CD8-positive, alpha-beta T cell (primary cell): ENCODE measurements at places on chromosomes 7 and 10.

GRCh38 chr7:74475243-74475986, 21.7 kb downstream of the GTF2IRD1 start:
- no peak for DNase-seq

GRCh38 chr10:78617115-78617514, 451.7 kb upstream of the ZMIZ1 start:
- no peak for DNase-seq

DNA sequence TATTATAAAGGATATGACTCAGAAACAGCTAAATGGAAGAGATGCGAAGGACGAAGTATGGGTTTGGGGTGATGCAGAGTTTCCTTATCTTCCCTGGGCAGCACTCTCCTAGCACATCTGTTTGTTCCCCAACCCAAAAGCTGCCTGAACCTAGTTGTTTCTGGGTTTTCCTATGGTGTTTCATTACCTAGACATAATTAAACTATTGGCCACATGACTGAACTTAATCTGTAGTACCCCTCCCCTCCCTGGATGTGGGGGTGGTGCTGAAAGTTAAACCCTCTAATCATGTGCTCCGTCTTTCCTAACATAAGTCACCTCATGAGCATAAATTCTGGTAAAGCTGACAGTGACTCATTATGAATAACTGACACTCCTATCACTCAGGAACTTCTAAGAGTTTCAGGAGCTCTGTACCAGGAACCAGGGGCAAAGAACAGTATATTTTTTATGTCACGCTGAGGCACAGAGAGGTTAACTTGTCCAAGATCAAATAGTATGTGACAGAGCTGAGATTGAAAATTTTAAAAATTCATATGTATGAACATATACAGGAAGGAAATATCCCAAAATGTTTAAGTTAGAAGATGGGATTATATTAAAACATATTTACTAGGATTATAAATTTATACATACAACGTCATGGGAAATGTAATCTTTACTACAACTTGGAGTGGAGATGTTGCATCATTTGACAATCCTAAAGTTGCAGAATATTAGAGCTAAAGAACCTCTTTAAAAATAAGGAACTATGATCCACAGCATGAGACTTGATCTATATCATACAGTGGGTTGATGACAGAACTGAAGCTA, 4.8 kb downstream of the STRIP2 start:
- DNase-seq = no peak

DNA sequence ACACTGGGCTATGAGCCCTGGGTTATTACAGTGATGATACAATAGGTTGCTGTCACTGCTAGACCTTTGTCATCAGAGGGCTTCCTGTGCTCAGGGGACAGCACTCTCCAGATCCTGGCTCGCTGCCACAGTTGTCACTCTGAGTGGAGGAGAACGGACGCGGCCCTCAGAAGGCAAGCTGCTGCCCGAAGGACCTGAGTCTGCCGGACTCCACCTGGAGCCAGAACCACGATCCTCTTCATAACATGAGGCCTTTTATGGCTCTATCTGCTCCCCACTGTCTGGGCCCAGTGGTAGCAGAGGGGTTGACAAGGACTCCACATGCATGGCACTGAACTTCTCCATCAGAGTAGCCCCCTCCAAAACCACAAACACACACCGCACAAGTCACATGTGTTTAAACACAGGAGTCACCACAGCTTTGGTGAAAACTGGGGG, 94.7 kb upstream of the EFCAB10 start:
- DNase-seq = peak; percentile 74

DNA sequence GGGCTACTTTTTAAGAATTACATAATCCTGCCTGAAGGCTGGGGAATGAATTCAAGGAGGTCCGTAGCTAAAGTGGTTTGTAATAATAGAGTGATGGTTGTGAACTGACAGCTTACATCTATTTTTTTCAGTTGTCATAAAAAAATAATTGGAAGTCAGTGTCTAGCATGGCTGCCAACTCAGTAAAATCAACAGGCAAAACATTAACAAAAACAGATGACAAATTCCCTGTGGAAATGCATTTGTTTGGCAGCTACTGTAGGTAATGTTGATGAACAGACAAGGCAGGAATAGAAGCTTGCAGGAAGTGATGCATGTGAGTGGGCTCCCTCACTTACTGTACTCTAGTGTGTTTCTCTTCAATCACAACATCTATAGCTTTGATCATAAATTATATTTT, 766.0 kb upstream of the POT1 start:
- no peak for DNase-seq

DNA sequence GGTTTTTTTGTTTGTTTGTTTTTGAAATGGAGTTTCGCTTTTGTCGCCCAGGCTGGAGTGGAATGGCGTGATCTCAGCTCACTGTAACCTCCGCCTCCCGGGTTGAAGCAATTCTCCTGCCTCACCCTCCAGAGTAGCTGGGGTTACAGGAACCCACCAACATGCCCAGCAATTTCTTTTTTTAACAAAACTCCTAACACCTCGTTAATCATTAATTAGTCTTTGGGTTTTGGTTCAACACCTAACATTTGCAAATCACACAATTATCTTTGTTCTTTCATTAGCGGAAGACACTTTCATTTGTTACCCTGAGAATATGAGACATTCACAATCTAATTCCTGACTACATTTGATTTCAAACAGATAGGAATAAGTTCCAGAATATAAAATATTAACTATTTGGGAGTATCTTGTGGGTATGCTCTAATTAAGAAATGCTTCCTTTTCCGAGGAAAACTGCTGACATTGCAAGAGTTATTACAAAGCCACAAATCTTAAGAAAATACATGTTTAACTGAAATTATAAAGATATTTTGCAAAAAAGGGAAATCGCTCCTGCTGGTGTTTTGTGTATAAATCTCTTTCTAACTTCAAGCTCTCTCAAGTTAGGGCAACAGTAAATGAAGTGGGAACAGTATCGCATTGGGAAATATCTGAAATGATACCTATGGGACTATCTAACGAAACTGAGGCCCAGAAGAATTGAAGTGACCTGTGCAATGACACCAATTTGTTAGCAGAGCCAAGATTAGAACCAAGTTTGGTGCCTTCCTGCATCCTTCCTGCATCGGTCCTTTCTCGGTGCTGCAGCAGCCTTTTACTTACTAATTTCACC, 1.2 kb upstream of the LSM8 start:
- no peak for DNase-seq

GRCh38 chr10:5895365-5895764, 5.3 kb downstream of the FBH1 start:
- no peak for DNase-seq

- no peak for DNase-seq
These were observed 15.5 kb upstream of the DNAJB12 start for GRCh38 chr10:72370201-72370722.

DNA sequence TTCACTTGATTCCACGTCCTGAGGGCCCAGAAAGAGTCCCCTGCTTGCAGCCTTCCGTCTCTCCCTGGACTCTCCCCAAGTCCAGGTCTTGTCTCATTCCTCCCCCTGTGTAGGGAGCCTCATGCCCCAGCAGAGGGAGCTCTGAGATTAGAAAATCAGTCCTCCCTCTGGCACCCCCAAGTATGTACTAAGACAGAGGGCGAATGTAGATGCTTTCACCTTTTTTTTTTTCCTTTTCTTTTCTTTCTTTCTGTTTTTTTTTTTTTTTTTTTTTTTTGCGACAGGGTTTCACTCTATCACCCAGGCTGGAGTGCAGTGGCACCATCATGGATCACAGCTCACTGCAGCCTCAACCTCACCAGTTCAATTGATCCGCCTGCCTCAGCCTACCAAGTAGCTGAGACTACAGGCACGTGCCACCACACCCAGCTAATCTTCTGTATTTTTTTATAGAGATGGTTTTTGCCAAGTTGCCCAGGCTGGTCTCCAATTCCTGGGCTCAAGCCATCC, 10.3 kb downstream of the SFXN3 start:
- DNase-seq = peak; percentile 77

DNA sequence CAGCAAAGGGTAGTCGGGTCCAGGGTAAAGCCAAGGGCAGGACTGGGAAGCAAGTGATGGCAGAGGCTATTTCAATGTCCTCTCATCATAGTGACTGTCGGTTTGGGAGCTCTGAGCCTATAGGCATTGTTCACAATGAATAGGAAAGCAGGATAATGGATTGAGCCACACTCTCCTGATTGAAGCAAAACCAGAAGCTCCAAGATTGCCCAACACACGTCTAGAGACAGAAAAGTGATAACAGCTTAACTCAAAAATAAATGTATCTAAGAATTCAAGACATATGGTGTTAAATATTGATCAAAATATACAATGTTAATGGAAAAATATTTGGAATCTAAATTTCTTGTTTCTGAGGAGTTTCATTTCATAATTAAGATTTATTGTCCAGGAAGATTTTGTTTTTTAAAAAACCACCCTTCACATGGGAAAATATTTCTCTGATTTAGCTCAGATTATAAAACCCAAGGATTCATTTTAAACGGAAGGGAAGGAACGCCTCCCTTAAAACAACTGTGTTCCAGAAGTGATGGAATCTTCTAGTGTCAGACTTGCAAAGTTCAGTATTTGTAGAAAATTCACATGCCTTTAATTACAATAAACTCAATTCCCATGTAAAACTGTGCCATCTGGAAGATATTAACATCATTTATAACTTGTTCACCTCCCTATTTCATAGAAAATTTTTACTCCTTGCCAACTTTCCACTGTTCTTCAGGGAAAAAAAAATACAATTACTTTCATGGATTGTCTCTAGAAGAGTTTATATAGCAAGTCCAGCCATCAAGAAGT, 54.5 kb downstream of the NRP1 start:
- no peak for DNase-seq

- no peak for DNase-seq
These were observed 174.6 kb upstream of the ITGB1 start for GRCh38 chr10:33132626-33133025.
